Activated CD8-positive, alpha-beta T cell treated with anti-CD3 and anti-CD28 coated beads for 36 hours (primary cell): ENCODE measurements at places on chromosomes 2 and 18. TPM values are rescaled to one million over a fixed set of nuclear protein-coding genes. Genes with fewer than 3 reads are reported as not detected.

DNA sequence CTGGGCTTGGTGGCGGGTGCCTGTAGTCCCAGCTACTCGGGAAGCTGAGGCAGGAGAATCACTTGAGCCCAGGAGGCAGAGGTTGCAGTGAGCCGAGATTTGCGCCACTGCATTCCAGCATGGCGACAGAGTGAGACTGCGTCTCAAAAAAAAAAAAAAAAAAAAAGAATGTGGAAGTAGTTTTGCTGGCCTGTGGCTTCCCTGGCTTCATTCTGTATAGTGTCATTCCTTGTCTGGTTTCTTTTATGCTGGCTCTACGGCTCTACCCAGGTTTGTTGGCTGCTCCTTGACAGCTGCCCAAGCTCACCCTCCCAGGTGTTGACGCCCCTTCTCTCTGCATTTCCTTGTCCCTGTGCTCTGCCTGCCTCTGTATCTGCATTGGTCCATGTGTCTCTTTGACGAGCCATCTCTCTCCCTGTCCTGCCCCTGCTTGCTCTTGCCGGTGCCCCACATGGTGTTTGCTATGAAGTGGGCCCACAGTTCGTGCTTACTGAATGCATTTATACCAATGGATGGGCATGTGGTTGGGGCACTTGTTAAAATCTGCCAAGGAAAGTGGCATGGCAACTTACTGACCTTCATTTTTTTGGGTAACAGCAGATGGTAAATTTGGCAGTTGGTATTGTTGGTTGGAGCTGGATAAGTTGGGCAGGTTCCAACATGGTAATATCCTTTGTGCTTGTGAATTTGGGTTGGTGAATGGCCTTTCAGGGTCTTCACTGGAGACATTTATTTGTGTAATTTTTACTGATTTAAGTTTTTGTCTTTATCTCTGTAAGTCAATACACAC, 113.9 kb downstream of the MAP4K4 start:
- no peak for DNase-seq
- H3K4me1 ChIP-seq, result peaks cover 52% of the 10 kb centered on the region
- H3K27me3 ChIP-seq, result no peaks in the 10 kb centered on the region
- H3K27ac ChIP-seq, result no peak overlapping the region

GRCh38 chr18:59386909-59387686, 28.0 kb upstream of the LMAN1 start:
- no peak overlapping the region for H3K4me3 ChIP-seq
- peaks cover 11% of the 10 kb centered on the region for H3K27me3 ChIP-seq
- no peaks in the 10 kb centered on the region for H3K36me3 ChIP-seq
- H3K4me1 ChIP-seq, result no peaks in the 10 kb centered on the region

GRCh38 chr2:26514045-26514444, 36.1 kb upstream of the OTOF start:
- H3K4me1 ChIP-seq, result peaks cover under 1% of the 10 kb centered on the region
- no peak overlapping the region for H3K4me3 ChIP-seq
- no peaks in the 10 kb centered on the region for H3K36me3 ChIP-seq
- DNase-seq, result no peak
- H3K27ac ChIP-seq, result no peak overlapping the region

- peaks cover 16% of the 10 kb centered on the region for H3K4me1 ChIP-seq
- H3K27me3 ChIP-seq, result no peaks in the 10 kb centered on the region
- H3K4me3 ChIP-seq, result no peak overlapping the region
- H3K27ac ChIP-seq, result no peak overlapping the region
- no peak for DNase-seq
- H3K36me3 ChIP-seq, result peaks cover 20% of the 10 kb centered on the region
Measured at GRCh38 chr2:156445296-156446220, 9.4 kb downstream of the GPD2 start.

DNA sequence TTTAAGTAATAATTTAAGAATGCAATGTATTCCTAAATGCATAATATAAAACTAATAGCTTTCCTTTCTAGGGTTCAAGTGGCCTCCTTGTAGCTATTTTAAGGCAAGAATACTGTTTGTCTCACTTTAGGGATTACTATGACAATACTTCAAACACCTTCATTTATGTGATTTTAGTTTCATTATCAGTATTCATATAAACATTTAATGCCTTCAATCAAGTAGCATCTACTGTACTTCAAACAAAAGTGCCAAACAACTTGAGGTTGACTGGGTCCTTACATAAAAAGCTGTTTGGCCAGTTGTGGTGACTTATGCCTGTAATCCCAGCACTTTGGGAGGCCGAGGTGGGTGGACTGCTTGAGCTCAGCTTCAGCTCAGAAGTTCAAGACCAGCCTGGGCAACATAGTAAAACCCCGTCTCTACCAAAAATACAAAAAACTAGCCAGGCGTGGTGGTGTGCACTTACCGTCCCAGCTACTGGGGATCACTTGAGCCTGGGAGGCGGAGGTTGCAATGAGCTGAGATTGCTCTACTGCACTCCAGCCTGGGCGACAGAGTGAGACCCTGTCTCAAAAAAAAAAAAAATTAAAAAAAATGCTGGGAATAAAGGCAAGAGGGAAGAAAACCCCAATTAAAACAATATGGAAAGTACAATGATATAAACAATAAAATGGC, 9.3 kb downstream of the MEX3C start:
- H3K27ac ChIP-seq, result peak overlapping the region; percentile 70
- peaks cover 51% of the 10 kb centered on the region for H3K36me3 ChIP-seq
- no peaks in the 10 kb centered on the region for H3K27me3 ChIP-seq
- no peak for DNase-seq
- H3K4me3 ChIP-seq, result peak overlapping the region; percentile 43

GRCh38 chr2:143545059-143545948, 416.1 kb downstream of the ARHGAP15 start:
- H3K4me3 ChIP-seq, result no peak overlapping the region
- H3K4me1 ChIP-seq, result peaks cover 36% of the 10 kb centered on the region
- H3K27ac ChIP-seq, result peak overlapping the region; percentile 66
- DNase-seq, result peak; percentile 18
- peaks cover 26% of the 10 kb centered on the region for H3K36me3 ChIP-seq
- no peaks in the 10 kb centered on the region for H3K27me3 ChIP-seq

GRCh38 chr2:29847886-29848285, 73.5 kb downstream of the ALK start:
- H3K27me3 ChIP-seq, result peaks cover 5% of the 10 kb centered on the region
- no peak for DNase-seq
- no peaks in the 10 kb centered on the region for H3K36me3 ChIP-seq
- H3K27ac ChIP-seq, result no peak overlapping the region

DNA sequence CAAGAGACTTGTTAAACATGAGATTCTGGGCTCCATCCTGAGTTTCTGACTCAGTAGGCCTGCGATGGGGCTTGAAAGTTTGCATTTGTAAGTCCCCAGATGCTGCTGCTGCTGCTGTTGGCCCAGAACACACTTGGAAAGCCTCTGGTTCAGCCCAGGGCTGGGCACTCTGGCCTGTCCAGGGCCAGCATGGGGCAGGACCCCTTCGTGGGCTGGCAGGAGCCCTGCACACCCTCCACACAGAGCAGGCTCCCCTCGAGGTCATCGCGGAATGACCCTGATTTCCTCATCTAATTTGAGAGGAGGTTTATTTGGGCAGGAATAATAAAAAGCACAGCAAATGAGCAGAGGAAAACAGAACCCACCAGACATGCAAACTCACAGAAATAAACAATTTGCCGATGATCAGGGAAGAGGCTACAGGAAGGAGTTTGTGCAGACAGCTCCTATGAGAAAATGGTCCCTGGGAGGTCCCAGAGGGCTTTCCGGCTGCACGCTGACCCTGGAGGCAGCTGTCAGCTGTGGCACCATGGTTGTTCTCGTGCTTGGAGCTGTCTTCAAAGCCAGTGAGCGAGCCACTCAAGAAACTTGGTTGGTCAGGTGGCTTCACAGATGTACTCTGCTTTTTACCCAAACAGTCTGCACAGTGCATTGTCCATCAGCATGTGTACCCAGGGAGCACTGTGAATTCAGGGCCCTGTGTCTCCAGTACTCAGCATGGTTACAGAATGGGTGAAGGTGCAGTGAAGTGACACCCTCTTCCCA, 119.3 kb downstream of the GLI2 start:
- H3K4me1 ChIP-seq, result no peaks in the 10 kb centered on the region
- H3K36me3 ChIP-seq, result no peaks in the 10 kb centered on the region
- H3K27ac ChIP-seq, result no peak overlapping the region
- H3K27me3 ChIP-seq, result no peaks in the 10 kb centered on the region

DNA sequence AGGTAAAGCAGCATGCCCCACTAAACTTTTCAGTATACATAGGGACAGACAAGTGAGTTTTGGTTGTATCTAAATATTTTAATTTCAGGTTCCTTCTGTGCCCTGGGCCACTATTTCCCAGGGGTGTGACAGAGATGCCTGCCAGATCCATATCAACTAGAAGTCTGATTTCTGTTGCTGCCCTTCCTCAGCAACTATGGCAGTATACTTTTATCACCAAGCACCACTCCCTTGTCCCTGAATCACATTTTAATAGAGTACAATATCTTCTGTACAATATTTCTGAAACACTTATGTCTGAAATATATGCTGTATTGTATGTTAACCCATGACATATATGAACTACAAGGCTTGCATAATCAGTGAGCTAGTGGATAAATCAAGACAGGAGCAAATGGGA, 117.6 kb downstream of the HIBCH start:
- H3K36me3 ChIP-seq, result peaks cover 40% of the 10 kb centered on the region
- H3K27me3 ChIP-seq, result no peaks in the 10 kb centered on the region
- no peaks in the 10 kb centered on the region for H3K4me1 ChIP-seq
- no peak overlapping the region for H3K4me3 ChIP-seq

- peak overlapping the region; percentile 61 for H3K4me3 ChIP-seq
- DNase-seq, result no peak
- H3K36me3 ChIP-seq, result peaks cover 61% of the 10 kb centered on the region
- H3K27me3 ChIP-seq, result no peaks in the 10 kb centered on the region
- peak overlapping the region; percentile 88 for H3K27ac ChIP-seq
Measured at GRCh38 chr2:197278799-197279763, 31.5 kb downstream of the ANKRD44 start.

- H3K27me3 ChIP-seq, result no peaks in the 10 kb centered on the region
- no peak overlapping the region for H3K4me3 ChIP-seq
- no peaks in the 10 kb centered on the region for H3K36me3 ChIP-seq
- no peak for DNase-seq
Measured at GRCh38 chr2:205287316-205287715, 395.0 kb upstream of the NRP2 start.

- DNase-seq, result no peak
- peaks cover 1% of the 10 kb centered on the region for H3K4me1 ChIP-seq
- H3K27me3 ChIP-seq, result no peaks in the 10 kb centered on the region
- no peaks in the 10 kb centered on the region for H3K36me3 ChIP-seq
Measured at GRCh38 chr2:28227498-28227897, 165.2 kb upstream of the FOSL2 start.

DNA sequence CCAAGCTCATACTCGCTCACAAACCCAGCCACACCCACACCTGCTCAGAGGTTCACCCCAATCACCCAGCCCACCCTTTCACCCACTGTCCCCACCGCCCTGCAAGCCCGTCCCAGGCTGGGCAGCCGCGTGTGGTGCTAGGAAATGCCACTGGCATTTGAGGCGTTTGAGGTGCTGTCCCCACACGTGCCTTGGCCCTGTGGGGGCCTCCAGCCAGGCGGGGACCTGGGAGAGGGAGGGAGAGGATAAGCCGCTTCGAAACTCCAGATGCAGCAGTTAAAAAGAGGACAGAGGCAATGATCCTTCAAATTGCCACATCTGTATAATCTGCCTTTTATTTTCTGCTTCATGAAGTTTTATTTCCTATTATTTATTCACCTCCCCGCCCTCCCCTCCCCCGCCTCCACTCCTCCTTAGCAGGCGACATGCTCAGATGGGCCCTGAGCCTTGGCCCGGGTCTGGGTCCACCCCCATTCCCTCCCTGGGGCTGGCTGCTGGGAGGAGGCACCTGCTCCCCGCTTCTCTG, 35.9 kb downstream of the PSD4 start:
- DNase-seq, result no peak
- H3K36me3 ChIP-seq, result no peaks in the 10 kb centered on the region
- no peak overlapping the region for H3K4me3 ChIP-seq

DNA sequence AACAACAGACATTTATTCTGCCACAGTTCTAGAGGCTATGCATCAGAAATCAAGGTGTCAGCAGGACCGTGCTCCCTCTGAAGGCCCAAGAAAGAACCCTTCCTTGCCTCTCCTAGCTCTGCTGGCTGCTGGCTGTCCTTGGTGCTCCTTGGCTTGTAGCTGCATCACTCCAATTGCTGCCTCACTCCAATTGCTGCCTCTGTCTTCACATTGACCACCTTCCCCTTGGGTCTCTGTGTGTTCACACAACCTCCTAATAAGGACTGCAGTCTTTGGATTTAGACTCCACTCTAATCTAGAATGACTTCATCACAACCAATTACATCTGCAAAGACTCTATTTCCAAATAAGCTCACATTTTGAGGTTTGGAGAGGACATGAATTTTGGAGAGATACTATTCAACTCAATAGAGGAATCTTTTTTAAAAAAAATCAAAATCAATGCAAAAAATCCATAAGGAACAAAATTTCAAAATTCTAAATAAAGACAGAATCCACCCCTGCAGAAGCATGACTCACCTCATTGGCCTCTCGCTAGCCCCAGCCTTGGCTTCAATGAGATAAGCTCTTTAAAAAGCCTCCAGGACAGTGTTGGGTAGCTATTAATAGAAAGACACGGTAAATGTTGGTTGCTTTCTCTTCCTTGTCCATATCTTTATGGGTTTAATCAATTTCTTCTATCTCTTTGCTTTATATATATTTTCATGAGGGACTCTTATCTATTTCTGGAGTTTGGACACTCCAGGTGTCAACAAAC, 267.6 kb upstream of the MGAT5 start:
- peaks cover 4% of the 10 kb centered on the region for H3K27me3 ChIP-seq
- no peak for DNase-seq
- no peak overlapping the region for H3K27ac ChIP-seq
- H3K4me1 ChIP-seq, result no peaks in the 10 kb centered on the region

GRCh38 chr2:56934866-56935265, 751.1 kb downstream of the CCDC85A start:
- no peak overlapping the region for H3K4me3 ChIP-seq
- no peaks in the 10 kb centered on the region for H3K27me3 ChIP-seq
- H3K36me3 ChIP-seq, result no peaks in the 10 kb centered on the region
- H3K4me1 ChIP-seq, result no peaks in the 10 kb centered on the region

DNA sequence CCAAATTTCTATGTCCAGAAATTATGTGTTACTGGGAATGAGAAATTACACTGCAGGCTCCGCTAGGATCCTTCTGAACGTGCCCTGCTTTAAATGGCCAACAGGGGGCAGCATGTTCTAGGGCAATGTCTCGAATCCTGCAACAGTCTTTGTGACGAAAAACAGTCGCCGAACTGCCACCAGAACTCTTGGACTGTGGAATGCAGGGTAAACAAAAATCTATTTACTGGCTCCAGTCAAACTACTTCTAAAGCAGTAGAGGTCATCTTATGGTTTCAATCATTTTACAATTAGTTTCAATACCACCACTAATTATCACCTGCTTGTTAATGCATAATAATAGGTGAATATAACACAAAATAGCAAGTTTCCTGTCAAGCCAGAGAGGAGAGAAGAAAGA, 9.8 kb upstream of the ZNF397 start:
- no peak overlapping the region for H3K27ac ChIP-seq
- H3K27me3 ChIP-seq, result no peaks in the 10 kb centered on the region
- DNase-seq, result peak; percentile 87
- H3K36me3 ChIP-seq, result no peaks in the 10 kb centered on the region
- H3K4me3 ChIP-seq, result peak overlapping the region; percentile 63

Gene SPP2
- not detected for total RNA-seq

Gene UGT1A10
- total RNA-seq, result not detected

Gene MAP2
- not detected for total RNA-seq

Gene PLGLB2
- not detected for total RNA-seq

Gene PLA2R1
- total RNA-seq, result not detected

Gene C2orf81
- total RNA-seq, result 2.6 TPM

Gene C2orf78
- total RNA-seq, result not detected
